ENCODE measurements at places on chromosomes 11 and 22. TPM values are rescaled to one million over a fixed set of nuclear protein-coding genes. Genes with fewer than 3 reads are reported as not detected.

GRCh38 chr11:101277036-101277435 lies 147.4 kb upstream of the PGR start:
- no peak for DNase-seq
- no peaks in the 10 kb centered on the region for H3K36me3 ChIP-seq
- H3K4me1 ChIP-seq = no peaks in the 10 kb centered on the region
- no peaks in the 10 kb centered on the region for H3K27me3 ChIP-seq
- H3K27ac ChIP-seq = no peak overlapping the region
- no peak overlapping the region for H3K4me3 ChIP-seq

GRCh38 chr11:2137202-2138067 lies 1.8 kb downstream of the IGF2 start:
- peak; percentile 43 for DNase-seq
- peaks cover 29% of the 10 kb centered on the region for H3K27me3 ChIP-seq
- H3K4me1 ChIP-seq = peaks cover 6% of the 10 kb centered on the region

DNA sequence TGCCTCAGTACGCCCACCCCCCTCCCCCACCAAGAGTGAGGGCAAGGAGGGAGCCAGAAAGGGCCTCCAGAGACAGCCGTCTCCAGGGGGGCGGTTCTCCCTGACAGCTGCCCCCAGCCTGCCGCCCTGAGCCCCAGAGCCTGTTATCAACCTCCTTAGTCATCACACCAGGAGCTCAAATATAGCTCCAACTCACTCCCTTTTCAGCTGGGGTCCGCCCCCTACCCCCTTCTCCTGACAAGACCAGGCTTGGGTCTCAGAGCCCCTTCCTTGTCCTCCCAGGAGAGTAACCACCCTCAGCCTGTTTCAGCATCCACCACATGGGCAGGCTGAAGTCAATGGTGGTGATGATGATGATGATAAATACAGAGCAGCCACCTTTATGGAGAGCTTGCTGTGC lies 2.5 kb upstream of the INPP5J start:
- peaks cover 12% of the 10 kb centered on the region for H3K4me1 ChIP-seq
- H3K36me3 ChIP-seq = no peaks in the 10 kb centered on the region

DNA sequence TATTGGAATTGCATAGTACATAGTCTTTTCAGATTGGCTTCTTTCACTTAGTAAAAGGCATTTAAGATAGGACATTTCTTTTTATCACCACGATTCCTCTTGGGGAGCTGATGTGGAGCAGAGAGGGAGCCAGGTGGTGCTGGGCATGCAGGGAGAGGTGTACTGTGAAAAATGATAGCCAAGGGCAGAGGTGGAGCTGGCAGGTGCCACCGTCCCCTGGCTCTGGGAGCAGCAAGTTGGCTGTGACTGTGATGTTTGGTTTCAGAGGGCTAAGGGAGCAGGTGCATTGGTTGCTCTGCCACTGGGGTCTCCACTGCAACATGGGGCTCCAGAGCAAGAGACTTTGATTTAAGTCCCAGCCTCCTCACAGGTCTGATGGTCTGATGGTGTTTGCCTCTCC lies 16.5 kb downstream of the SGSM1 start:
- no peak overlapping the region for H3K4me3 ChIP-seq
- no peak for DNase-seq
- H3K4me1 ChIP-seq = no peaks in the 10 kb centered on the region
- H3K27ac ChIP-seq = no peak overlapping the region

DNA sequence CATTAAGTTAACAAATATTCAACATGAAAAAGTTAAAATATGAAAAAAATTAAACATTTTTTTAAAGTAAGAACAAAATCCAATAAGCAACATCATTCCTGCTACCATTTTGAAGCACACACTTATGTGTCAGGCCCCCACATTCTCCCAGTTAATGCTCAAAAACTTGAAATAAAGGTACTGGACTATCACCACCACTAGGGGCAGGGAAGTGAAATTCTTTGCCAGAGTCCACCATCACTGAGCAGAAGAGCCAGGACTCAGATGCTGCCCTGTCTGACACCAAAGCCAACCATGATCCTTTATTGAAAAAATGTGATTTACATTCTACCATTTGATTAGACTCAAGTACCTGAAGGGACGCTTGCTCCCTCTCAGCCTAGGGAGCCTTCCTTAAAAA lies 39.1 kb downstream of the PITPNB start:
- H3K27me3 ChIP-seq = no peaks in the 10 kb centered on the region
- H3K4me3 ChIP-seq = no peak overlapping the region
- no peak for DNase-seq
- H3K27ac ChIP-seq = no peak overlapping the region
- H3K4me1 ChIP-seq = no peaks in the 10 kb centered on the region

DNA sequence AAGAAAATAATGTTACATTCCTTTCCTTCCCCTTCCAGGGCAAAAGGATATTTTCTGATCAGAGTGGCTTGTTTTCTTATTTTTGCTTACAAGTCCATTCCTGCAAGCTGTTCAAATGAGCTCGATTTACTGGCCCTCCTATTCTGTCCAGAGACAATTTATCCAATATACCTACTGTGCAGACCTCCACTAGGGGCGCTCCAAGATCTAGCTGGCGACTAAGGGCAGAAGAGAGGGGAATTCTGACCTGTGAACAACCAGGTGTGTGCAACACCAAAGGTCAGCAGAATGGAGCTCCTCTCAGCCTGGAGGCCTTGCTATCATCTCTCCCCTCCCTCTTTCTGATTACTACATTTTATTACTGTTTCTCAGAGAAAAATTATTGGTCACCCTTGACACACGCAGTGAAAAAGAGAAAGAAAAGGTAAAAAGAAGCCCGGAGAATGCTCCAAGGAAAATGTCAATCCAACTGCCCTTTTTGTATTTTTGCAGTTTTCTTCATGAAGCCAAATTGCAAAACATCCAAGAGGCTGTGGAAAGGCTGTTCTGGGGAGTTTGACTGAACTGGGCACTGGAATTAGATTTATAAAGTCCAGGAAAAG lies 3.2 kb downstream of the SEZ6L start:
- no peak overlapping the region for H3K4me3 ChIP-seq
- no peak for DNase-seq
- H3K36me3 ChIP-seq = no peaks in the 10 kb centered on the region
- no peak overlapping the region for H3K27ac ChIP-seq
- no peaks in the 10 kb centered on the region for H3K4me1 ChIP-seq
- H3K27me3 ChIP-seq = peaks cover 16% of the 10 kb centered on the region

- H3K27me3 ChIP-seq = no peaks in the 10 kb centered on the region
- H3K4me3 ChIP-seq = no peak overlapping the region
- DNase-seq = no peak
- H3K4me1 ChIP-seq = no peaks in the 10 kb centered on the region
- H3K27ac ChIP-seq = no peak overlapping the region
- H3K36me3 ChIP-seq = no peaks in the 10 kb centered on the region
Observed at GRCh38 chr11:70644343-70645060, 246.2 kb downstream of the CTTN start.

GRCh38 chr11:126281245-126281644 lies 1.6 kb upstream of the TIRAP start:
- H3K4me3 ChIP-seq = no peak overlapping the region
- no peaks in the 10 kb centered on the region for H3K36me3 ChIP-seq
- DNase-seq = no peak
- H3K27ac ChIP-seq = no peak overlapping the region
- no peaks in the 10 kb centered on the region for H3K27me3 ChIP-seq

GRCh38 chr22:44410451-44410991 lies 87.5 kb downstream of the RTL6 start:
- no peaks in the 10 kb centered on the region for H3K4me1 ChIP-seq
- no peak overlapping the region for H3K27ac ChIP-seq
- no peaks in the 10 kb centered on the region for H3K27me3 ChIP-seq
- H3K4me3 ChIP-seq = no peak overlapping the region
- H3K36me3 ChIP-seq = no peaks in the 10 kb centered on the region

GRCh38 chr11:35945137-35945518 lies 1.3 kb downstream of the LDLRAD3 start:
- peaks cover 11% of the 10 kb centered on the region for H3K4me1 ChIP-seq
- H3K27me3 ChIP-seq = no peaks in the 10 kb centered on the region
- no peak for DNase-seq
- no peaks in the 10 kb centered on the region for H3K36me3 ChIP-seq
- H3K27ac ChIP-seq = peak overlapping the region; percentile 86

DNA sequence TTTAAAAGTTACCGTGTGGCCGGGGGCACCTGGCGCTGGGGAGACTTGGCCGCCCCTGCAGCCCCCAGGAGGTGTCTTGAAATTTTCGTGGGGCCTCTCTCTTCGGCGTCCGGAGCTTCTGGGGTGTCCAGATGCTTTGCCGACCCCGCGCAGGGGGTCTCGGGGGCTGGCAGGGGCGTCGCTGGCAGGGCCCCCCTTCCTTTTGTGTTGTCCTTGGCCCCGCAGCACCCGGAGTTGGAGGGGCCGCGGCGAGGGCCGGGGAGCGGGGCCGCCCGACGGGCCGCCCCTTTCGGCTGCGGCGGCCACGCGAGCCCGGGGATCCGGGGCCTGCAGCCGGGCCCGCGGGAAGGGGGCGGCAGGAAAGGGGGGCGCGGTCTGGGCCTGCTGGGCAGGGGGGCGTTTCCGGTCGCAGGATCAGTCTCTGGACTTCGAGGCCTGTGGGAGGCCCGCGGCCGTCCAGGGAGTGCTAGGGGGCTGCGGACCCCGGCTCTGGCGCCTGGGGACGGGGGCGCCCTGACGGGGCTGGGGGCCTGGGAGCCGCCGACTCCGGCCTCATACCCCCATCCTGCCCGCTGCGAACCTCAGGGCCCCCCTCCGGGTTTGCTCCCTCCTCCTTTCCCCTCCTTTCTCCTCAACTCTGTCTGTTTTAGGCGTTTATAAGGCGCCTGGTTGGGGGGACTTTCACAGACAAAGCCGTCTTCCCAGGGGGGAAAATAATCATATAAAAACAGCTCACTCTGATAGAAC lies 869 bp downstream of the ZC3H7B start:
- no peaks in the 10 kb centered on the region for H3K36me3 ChIP-seq
- peak overlapping the region; percentile 95 for H3K4me3 ChIP-seq
- peaks cover 5% of the 10 kb centered on the region for H3K4me1 ChIP-seq
- no peak for DNase-seq
- H3K27ac ChIP-seq = peak overlapping the region; percentile 90

- no peak overlapping the region for H3K27ac ChIP-seq
- no peaks in the 10 kb centered on the region for H3K36me3 ChIP-seq
- DNase-seq = no peak
- H3K27me3 ChIP-seq = no peaks in the 10 kb centered on the region
- no peaks in the 10 kb centered on the region for H3K4me1 ChIP-seq
Observed at GRCh38 chr22:32103658-32104315, 55.3 kb downstream of the C22orf42 start.

DNA sequence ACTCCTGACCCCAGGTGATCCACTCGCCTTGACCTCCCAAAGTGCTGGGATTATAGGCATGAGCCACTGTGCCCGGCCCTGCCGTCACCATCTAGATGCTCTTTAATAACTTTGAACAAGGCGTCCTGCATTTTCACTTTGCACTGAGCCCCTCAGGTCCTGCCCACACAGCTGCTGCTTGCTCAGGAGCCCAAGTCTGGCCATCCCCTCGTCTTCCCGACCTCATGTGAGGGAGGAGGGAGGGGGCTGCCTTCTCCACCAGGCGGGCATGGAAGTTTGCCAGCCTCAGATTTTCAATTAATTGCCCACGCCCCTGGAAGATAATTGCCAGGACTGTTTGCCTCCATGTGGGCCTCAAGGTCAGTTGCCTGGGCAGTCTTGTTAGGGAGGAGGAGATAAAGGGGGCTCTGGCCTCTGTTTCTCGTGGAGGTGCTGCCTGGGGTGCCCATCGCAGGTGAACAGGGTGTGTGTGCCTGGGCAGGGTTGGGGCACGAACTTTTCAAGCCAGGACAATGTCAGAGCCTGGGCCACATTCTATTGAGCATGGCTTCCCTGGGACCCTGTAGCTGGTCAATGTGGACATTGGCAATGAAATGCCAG lies 27.9 kb upstream of the MYEOV start:
- no peak overlapping the region for H3K27ac ChIP-seq
- no peak for DNase-seq
- H3K4me3 ChIP-seq = no peak overlapping the region
- no peaks in the 10 kb centered on the region for H3K4me1 ChIP-seq

GRCh38 chr22:20249797-20250354 lies 18.2 kb downstream of the RTN4R start:
- no peaks in the 10 kb centered on the region for H3K36me3 ChIP-seq
- H3K4me3 ChIP-seq = no peak overlapping the region
- no peaks in the 10 kb centered on the region for H3K27me3 ChIP-seq
- no peaks in the 10 kb centered on the region for H3K4me1 ChIP-seq

GRCh38 chr11:133913761-133914160 lies 43.0 kb downstream of the IGSF9B start:
- no peak overlapping the region for H3K27ac ChIP-seq
- no peaks in the 10 kb centered on the region for H3K4me1 ChIP-seq
- H3K4me3 ChIP-seq = no peak overlapping the region
- H3K27me3 ChIP-seq = no peaks in the 10 kb centered on the region
- DNase-seq = no peak

GRCh38 chr11:78922859-78923625 lies 348.4 kb upstream of the NARS2 start:
- H3K4me3 ChIP-seq = no peak overlapping the region
- H3K27ac ChIP-seq = no peak overlapping the region
- H3K4me1 ChIP-seq = no peaks in the 10 kb centered on the region

DNA sequence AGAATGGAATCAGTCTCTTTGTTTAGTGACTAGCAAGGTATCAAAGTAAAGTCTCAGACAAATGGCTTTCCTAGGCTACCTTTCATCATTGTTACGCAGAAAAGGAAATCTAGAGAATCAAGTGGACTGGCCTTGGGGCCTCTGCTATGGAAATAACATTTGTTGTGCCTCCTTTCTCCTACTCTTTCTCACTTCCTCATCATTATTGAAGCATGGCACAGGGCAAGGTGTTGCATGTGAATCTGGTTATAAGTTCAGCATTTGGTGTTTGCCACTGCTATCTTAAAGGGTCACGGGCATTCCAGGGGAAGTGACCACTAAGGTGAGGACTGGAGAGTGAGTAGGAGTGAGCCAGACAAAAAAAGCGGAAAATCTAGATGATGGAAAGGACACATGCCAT lies 54.9 kb downstream of the GLYATL1 start:
- no peak overlapping the region for H3K27ac ChIP-seq
- H3K4me1 ChIP-seq = no peaks in the 10 kb centered on the region
- no peak overlapping the region for H3K4me3 ChIP-seq
- H3K36me3 ChIP-seq = no peaks in the 10 kb centered on the region
- DNase-seq = no peak

Gene GPR83
- total RNA-seq = not detected

Gene GSTT2
- total RNA-seq = not detected

Gene SCGB1A1
- 203 TPM for total RNA-seq

Gene PRG3
- total RNA-seq = not detected

Gene CCDC90B
- total RNA-seq = 43.8 TPM

Gene YAP1
- total RNA-seq = 137 TPM

Gene RTN4R
- total RNA-seq = 4.4 TPM
